Occipital lobe (tissue), 3 donors: ENCODE measurements at places on chromosomes 11 and 22.

- no peak for DNase-seq
These were observed 21.9 kb downstream of the TPBGL start for GRCh38 chr11:75262436-75262835.

DNA sequence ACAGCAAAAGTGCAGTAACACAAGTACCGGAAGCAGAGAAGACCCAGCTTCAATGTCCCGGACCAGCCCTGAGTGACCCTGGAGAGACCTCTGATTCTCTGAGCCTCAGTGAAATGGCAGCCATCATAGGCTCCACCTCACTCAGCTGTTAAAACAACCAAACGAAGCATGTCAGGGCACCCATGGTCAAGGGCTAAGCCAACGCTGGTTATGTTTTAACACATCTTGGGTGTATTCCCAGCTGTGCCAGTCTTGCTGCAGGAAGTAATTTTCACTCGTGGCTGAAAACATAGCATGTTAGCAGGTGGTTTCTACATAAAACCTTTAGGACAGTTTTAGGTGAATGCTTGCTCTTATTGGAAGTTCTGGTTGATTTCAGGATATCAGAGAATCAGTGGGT, 30.9 kb downstream of the LMO2 start:
- DNase-seq: no peak

GRCh38 chr11:118845369-118845768, 38.3 kb upstream of the CXCR5 start:
- DNase-seq: no peak

DNA sequence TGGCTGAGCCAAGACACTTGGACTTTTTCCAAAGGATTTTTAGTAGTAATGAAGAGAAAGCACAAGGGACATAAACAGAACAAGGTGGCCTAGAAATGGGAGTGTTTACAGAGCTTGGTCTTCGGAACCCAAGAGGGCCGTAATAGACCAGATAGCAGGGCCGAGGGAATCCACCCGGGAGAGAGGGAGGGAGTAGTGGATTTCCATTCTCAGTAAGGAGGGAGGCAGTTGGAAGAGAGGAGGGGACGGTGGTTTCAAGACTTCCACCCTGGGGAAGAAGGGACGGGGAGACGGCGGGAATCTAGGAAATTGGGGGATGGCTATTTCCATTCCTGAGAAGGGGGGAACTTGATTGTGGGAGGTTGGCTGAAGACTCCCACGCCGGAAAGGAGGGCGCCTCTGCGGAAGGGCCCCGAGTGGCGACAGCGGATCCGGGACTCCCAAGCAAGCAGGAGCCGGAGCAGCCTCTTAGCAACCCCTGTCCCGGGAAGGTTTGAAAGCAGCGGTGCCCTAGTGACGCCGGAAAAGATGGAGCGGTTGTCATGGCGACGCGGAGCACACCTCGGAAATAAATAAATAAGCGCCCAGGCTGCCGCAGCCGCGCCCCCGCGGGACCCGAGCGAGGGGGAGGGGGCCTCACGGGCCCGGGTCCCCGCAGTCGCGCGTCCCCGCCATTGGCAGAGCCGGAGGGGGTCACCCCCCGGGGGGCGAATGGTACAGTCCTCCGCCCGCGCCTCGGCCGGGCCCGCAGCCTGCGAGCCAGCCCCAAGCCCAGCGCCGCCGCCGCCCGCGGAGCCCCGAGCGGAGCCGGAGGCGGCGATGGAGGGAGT, 31.6 kb downstream of the EIF3F start:
- DNase-seq: peak; percentile 61

DNA sequence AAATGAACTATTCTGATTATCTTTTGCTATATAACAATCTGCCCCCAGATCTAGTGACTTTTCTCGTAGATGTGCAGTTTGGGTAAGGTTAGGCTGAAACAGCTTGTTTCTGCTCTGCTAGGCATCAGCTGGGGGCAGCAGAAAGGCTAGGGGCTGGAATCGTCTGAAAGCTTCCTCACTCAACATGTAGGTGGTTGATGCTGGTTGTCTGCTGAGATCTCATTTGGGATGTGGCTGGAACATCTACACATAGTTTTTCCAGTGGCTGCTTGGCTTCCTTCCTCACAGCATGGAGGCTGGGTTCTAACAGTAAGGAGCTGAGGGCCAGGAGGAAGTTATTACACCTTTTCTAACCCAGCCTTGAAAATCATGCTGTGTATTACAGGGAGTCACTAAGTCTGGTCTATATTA, 30.2 kb downstream of the USP47 start:
- no peak for DNase-seq
